Left cardiac atrium (tissue), 4 donors: ENCODE measurements at places on chromosomes 6 and 20.
A peak's percentile ranks its signal among the peaks of the same experiment; 100 is the strongest.

DNA sequence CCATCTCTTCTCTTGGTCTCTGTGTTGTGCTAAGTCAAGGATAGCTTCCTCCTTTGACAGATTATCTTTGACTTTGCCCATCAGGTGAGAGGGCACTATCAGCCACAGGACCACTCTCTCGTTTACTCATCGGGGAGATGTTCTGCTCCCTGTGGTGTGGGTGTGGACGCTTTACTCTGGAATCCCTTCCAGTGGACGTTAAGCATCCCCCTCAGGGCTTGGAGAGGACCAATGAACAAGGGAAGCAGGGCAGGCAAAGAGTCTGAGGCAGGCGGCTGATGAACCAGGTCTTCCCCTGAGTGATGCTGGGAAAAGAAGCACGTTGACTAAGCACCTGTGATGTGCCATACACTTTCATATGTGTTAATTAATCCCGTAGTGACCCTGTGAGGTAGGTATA, 21.0 kb upstream of the RNF24 start:
- DNase-seq = no peak

DNA sequence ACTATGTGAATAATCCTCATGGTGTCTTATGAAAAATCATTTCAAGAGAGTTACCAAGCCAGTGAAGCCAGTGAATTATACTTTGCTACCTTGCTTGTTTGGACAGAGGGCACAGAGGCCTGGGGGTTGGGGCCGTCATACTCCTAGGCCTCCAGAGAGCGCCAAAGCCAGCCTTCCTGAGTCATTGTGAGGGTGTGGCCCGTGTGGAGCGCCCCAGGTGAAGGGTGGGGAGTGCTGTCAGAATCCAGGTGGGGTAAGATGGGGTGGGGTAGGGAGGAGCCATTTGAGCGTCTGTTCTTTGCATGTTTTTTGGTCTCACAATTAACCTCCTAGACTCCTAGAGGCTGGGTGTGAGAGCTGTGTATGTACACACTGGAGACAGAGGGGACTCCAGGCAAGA, 71.1 kb downstream of the PERP start:
- DNase-seq = no peak

GRCh38 chr6:133169901-133170300, 71.3 kb upstream of the EYA4 start:
- no peak for DNase-seq

GRCh38 chr20:1357921-1358671, 29.2 kb upstream of the SDCBP2 start:
- no peak for DNase-seq

DNA sequence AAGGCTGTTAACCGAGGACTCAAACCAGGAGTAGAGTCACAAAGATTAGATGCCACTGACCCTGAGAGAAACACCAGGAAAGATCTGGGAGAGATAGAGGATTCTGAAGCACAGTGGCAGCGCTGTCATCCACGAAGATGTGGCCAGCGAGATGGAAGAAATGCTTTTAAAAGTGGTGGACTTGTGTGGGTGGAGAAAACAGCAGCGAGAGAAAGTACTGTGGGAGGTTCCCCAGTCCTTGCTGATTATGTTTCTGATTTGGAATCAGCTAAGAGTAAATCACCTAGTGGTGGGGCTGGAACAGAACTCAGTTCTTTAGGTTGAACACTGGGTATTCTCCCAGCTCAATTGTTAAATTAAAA, 435 bp upstream of the ZNF322 start:
- no peak for DNase-seq

DNA sequence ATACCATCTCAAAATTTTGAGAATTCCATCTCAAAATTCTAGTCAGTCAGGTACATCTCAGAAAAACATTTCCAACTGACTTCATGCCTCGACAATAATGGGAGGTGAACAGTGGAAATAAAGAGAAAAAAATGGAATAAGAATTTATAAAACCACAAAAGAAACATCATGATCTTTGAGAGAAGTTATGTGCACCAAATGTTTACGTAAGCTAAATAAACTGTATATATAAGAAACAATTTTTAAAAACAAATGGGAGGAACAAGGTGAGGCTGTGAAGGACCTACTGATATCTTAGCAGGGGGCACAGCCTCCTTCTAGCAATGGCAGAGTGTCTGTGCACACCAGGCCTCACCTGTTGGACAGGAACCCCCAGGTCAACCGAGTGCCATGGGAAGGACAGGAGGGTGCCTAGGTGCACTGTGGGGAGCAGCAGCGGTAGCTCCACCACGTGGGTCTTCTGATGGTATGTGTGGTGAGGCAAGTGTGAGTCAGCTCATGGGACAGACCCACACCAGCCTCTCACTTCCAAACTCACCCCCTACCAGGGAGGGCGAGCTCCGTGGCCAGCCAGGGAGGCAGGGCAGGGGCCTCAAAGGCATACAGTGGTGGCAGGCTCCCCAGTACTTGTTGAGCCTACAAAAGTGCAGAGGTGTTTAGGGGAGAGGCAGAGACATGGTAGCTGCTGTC, 23.2 kb downstream of the DIDO1 start:
- peak; percentile 3 for DNase-seq

GRCh38 chr6:16056263-16056870, 72.5 kb upstream of the MYLIP start:
- DNase-seq = no peak

DNA sequence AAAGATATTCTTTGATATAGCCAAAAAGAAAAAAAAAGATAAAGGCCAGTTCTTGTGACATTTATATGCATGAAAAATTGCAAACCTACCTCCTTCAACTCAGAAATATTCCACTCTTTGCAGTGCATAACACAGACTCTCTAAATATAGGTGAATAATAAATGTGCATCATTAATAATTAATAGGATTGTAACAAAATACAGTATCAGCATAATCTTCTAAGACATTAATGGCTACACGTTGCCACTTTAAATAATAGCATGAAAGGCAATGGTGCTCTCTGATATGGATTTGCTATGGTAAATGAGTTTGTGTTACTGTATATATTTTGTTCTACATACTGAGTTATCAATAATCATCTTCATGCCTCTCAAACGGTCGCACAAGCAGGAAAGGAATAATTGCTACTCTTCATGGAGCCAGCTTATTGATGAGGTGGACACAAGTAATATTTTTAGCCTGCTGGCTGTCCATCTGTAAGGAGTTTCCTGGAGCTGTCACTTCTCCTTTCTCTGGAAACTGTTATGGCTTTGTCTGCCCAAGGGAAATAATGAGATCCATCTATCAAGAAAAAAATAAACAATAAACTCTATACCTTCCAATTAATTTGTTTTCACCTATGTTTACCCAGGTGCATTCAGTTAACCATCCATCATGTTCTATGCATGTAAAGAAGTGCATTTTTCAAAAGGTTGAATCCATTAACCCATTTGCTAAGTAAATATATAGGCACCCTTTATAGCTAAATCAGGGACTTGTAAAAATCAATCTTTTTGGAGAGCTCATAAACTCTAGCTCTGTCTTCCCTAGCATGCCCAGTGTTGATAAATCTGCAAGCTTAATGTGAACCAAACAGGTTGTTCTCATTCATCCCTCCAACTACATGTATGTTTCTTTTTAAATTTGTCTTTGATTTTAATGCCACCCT, 253.0 kb downstream of the NKAIN2 start:
- DNase-seq = no peak

- no peak for DNase-seq
Measured at GRCh38 chr6:42306439-42307140, 88.9 kb upstream of the MRPS10 start.

GRCh38 chr6:39223555-39223954, 5.7 kb downstream of the KCNK5 start:
- DNase-seq = no peak

DNA sequence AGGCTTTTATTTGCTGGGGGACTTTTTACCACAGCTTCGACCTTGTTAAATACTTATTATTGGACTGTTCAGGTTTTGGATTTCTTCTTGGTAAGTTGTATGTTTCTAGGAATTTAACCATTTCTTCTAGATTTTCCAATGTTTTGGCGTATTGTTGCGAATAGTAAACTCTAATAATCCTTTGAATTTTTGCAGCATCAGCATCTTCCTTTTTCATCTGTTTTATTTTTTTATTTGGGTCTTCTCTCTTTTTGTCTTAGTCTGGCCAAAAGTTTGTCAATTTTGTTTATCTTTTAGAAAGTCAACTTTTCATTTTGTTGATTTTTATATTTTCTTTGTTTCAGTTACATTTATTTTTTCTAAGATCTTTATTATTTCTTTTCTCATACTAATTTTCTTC, 1272.0 kb downstream of the HACE1 start:
- no peak for DNase-seq

DNA sequence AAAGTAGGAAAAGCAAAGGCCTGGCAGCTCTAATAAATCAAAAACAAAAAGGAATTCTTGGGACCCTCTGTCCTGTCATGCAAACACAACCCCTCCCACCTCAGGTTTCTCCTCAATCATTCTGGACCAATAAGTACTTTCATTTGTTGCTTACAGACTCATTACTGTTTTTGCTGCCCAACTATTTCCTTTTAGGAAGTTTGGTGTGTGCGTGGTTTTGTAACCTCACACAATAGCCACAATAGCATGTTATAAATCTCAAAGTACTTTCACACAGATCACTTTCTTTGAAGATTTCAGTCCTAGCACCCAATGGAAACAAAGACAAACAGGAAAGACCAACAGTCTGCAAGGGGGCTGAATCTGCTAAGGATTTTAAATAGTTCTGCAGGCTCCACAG, 4.5 kb downstream of the MRPL14 start:
- no peak for DNase-seq

DNA sequence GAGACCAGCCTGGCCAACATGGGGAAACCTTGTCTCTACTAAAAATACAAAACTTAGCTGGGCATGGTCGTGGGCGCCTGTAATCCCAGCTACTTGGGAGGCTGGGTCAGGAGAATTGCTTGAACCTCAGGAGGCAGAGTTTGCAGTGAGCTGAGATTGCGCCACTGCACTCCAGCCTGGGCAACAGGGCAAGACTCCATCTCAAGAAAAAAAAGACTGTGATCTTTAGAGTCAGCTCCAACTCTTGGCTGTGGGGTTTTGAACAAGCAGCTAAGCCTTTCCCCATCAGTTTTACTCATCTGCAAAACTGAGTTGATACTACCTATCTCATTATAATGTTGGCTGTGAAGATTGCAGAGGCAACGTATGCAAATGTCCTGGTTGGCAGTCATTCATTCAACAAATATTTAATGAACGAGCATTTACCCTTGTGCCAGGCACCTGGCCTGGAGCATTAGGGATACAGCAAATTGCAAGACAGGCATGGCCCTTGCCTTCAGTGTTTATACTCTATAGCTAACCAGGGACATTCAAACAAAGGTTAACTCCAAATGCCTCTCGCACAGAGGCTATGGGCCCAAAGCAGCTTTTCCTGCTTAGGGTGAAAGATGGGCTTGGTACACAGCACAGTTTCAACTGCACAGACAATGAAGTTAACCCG, 37.8 kb downstream of the ILRUN start:
- DNase-seq = no peak

- DNase-seq = no peak
Measured at GRCh38 chr6:111841822-111842221, 31.4 kb downstream of the FYN start.

GRCh38 chr6:47439348-47439668, 38.3 kb upstream of the CD2AP start:
- no peak for DNase-seq

DNA sequence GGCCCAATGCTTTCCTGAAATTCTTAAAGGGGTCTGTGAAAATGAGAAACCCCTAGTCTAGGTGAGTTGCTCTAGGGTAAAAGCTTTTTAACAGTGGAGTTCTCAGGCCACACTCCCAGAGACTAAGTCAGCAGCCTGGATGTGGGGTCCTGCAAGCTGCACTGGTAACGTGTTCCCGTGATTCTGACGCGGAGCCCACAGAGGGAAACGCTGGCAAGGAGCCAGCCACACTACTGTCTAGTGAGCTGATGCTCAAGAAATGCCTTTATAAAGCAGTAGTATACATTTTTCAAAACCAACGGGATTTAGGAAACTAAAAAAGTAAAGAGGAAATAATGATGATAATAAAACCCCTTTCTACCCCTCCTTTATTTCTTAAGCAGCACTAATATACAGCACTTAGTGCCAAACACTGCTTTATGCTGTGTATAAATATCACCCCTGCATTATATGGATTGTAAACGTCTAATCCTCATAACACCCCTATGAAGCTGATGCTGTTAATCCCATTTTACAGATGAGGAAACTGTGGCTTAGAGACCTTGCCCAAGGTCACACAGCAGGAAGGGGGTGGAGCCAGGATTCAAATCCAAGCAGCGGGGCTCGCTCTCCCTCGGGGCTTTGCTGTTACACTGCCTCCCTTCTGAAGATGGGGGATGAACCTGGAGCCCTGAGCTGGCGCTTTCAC, 25.0 kb downstream of the KCNK15 start:
- no peak for DNase-seq

- DNase-seq = no peak
Measured at GRCh38 chr6:10407674-10408054, 7.2 kb downstream of the TFAP2A start.

DNA sequence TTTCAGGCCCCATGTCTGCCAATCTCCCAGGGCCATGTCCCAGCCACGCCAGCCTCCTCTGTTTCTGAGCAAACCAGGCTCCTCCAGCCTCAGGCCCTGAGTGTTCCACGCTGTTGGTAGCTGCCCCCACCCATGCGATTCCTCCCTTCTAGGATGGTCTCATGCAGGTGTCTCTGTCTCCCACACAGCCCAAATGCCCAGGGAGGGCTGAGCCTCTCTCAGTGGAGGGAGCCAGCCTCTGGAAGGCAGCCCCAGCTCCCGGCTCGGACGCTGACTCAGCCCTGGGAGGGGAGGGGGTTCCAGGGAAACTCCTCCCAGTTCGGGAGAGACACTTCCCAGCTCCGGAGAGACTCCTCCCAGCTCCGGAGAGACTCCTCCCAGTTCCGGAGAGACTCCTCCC, 122.9 kb upstream of the AFDN start:
- DNase-seq = no peak

GRCh38 chr6:152112491-152113261, 305.2 kb downstream of the ESR1 start:
- peak; percentile 83 for DNase-seq

GRCh38 chr6:28090917-28091586, 10.7 kb downstream of the ZNF165 start:
- DNase-seq = peak; percentile 60

DNA sequence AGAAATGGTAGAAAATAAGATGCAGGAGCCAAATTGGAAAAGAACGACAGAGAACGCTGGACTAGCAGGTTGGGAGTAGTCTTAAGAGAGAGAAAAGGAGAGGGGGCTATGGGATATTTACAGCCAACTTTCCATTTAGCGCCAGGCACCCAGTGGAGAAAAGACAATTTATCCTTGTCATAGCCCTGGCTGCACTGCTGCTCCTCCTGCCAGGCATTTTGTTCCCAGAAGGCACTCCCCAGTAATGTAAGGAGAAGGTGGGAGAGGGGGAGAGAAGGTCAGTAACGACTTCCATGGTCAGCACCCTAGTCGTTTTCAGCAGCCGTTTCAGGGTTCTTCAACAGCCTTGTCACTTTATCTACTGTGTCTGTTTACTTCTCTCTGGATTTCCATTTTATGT, 159.0 kb downstream of the TRMT11 start:
- no peak for DNase-seq
